ENCODE measurements at places on chromosomes 6 and 20. TPM values are rescaled to one million over a fixed set of nuclear protein-coding genes. Genes with fewer than 3 reads are reported as not detected.

CDH26 gene
- polyA plus RNA-seq = 0.87 TPM

RSPO4 gene
- polyA plus RNA-seq = 1.9 TPM

FANCE gene
- 9.8 TPM for polyA plus RNA-seq

TBXT gene
- polyA plus RNA-seq = not detected

FAM217B gene
- 27.0 TPM for polyA plus RNA-seq

SIRPD gene
- not detected for polyA plus RNA-seq

SAMD5 gene
- 16.9 TPM for polyA plus RNA-seq

MCCD1 gene
- polyA plus RNA-seq = 13.5 TPM

VEGFA gene
- 424 TPM for polyA plus RNA-seq

GRCh38 chr20:43994486-43995100, 79.9 kb downstream of the TOX2 start:
- no peak for DNase-seq

- no peak for DNase-seq
Measured at GRCh38 chr20:16974080-16974854, 226.1 kb downstream of the OTOR start.

DNA sequence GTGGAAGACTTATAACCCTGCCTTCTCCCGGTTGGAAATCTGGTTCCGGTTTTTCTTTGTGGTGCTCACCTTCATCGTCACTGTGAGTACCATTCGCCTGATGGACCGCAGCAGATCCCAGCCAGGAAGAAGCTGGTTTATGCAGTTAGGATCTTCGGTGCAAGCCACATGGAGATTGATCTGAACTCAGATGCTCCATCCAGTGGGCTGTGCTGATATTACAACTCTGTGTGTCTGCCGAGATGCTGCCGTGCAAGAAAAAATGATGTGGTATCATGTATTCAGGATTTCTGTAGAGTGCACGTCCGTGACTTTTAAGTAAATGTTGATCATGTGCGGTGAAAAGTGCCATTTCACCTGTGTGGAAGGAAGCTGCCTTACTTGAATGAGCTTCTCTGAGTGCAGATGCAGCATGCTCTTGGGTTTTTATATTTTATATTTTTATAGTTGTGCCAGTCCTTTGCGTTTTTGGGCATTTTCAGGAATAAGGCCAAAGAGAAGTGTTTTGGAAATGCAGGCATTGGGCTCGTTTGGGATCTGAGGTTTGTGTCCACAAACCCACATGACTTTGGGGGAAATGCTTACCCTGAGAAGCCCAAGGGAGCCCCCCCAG, 39.2 kb downstream of the DYNLT1 start:
- no peak for DNase-seq

- no peak for DNase-seq
Measured at GRCh38 chr6:35381132-35381531, 38.8 kb downstream of the PPARD start.

- DNase-seq = no peak
Measured at GRCh38 chr6:65558071-65558470, 149.0 kb downstream of the EYS start.

DNA sequence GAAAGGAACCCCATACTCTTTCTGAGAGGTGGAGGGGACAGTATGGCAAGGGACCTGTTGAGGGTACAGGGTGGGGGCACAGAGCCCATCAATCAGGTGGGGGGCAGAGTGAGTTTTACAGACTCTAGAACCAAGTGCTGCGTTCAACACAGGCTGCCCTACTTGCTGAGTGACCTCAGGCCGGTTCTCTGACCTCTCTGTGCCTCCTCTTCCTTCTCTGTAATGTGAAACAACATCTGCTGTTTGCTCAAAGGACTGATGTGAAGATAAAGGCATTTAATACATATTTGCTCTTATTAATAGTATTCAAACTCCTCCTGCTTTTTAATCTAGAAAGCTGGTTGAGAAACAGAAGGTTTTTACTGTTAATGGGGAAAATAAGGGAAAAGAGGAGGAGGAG, 25.9 kb upstream of the APMAP start:
- DNase-seq = no peak

DNA sequence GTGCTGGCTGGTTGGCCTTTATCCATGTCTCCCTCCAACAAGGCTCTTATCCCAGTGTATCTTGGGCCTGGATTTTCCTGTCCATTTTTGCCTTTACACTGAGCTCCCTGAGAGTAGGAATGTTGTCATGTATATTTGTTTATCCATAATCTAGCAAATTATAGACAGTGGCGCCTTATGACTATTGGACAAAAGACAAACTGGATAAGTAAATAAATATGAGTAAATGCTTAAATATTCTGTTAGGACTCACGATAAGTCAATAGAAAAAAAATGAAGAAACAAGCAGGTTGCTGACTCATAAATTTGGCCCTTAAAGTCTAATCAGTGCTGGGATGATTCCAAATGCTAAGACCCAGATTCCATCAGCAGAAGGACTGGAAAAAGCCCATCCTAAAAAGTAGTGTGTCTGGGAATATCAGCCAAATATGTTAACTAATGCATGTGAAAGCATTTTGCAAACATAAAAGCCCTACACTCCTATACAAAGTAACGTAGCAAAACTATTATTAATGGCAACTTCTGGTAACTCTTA, 55.0 kb upstream of the PCSK2 start:
- no peak for DNase-seq

GRCh38 chr20:46063652-46064054, 26.1 kb downstream of the NCOA5 start:
- no peak for DNase-seq

DNA sequence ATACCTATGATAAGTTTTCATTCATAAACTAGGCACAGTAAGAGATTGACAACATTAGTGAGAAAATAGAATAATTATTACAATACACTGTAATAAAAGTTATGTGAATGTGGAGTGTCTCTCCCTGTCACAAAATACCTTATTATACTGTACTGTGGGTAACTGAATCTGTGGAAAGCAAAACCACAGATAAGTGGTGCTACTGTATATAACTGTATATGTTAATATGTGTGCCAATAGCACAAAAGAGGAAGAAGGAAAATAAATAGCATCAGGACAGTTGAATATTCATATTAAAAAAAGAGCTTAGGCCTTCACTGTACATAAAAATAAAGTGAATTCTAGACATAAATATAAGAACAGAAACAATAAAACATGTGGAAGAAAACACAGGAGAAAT, 243.5 kb downstream of the CDKAL1 start:
- DNase-seq = no peak

DNA sequence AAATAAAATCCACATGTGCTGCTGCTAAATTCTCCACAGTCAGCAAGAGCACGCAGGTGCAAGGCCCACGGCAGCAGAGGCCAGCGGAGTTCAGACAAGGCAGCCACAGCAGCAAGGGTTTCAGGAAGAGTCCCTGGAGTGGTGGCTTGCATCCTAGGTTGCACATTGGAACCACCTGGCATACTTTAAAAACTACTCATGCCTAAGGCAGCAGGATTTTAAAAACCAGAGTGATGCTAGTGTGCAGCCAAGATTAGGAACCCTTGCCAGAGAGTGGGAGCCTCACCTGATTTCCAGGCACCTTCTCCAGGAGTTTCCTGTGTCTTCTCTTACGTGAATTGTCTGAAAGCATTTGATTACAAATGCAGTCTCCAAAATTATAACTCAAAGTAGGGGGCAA, 104.0 kb upstream of the GPR6 start:
- DNase-seq = no peak

DNA sequence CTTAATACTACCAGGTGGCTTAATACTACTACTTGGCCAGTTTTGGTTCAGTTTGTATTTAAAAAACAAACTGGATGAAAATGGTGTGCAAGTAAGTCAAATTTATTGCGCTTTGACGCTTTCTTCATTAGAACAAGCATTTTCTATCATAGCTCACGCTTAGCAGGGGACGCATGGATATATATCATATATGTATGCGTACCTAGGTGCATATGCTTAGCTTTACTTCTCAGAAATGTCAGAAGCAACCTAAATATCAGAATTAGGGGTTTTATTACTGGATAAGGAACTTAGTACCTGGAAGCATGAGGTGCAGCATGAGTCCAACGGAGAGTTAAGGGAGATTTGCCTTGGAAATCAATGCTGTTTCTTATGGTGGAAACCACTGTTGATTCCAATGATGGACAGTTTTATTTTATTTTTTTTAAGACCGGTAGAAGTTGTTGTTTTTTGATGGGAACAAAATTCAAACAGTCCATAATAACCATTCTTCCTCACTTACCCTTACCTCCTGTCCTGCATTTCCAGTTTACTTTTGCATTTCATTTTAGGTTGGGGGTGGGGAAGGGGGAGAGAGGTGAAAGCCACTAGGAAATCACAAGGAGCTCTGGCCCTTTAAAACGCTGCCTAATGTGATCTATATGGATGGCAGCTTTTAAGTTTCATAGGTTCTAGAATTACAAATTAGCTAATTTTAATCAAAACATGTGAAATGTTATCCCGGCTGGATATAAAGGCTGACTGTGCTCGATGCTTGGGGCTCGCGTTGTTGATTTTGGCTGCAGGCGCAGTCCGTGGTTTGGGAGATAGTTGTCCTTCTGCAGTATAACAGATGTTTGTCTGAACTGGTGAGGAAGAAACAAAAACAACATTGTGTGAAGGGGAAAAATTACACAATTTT, 2.1 kb downstream of the SOBP start:
- no peak for DNase-seq

DNA sequence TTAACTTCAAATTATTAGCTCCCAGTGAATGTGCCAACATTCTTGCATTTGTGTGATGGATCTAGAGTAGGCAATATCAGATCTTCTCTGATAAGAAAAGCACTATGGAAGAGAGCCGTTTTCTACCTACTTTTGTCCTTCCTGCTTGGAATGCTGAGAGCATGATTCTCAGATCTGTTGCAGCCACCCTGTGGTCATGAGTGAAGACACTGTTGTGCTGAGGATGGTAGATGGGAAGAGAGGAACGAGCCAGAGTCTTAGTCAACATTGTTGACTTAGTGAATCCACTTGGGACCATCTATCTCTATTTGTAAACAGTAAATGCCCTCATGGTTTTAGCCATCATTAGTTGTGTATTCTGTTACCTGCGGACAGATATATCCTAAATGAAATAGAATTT, 202.6 kb downstream of the CD109 start:
- DNase-seq = no peak

- no peak for DNase-seq
Measured at GRCh38 chr6:94454231-94454630, 1034.9 kb upstream of the EPHA7 start.

DNA sequence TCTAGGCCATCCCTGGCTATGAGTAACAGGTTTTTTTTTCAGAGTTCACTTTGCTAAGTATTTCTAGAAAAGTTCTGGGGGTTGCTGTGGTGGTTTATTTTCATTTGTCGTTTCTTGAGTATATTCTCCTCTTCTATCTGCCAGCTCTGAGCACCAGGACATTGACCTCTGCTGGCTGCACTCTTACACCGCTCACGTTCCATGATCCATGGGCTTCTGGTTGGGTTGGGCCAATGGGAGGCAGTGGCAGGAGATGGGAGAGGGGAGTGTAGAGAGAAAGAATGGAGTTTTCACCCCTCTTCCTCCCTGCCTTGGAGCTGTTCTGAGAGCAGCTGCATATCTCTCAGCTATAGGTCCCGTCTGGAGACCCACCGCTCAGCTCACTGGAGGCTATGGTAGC, 161.0 kb upstream of the ATXN1 start:
- DNase-seq = no peak

DNA sequence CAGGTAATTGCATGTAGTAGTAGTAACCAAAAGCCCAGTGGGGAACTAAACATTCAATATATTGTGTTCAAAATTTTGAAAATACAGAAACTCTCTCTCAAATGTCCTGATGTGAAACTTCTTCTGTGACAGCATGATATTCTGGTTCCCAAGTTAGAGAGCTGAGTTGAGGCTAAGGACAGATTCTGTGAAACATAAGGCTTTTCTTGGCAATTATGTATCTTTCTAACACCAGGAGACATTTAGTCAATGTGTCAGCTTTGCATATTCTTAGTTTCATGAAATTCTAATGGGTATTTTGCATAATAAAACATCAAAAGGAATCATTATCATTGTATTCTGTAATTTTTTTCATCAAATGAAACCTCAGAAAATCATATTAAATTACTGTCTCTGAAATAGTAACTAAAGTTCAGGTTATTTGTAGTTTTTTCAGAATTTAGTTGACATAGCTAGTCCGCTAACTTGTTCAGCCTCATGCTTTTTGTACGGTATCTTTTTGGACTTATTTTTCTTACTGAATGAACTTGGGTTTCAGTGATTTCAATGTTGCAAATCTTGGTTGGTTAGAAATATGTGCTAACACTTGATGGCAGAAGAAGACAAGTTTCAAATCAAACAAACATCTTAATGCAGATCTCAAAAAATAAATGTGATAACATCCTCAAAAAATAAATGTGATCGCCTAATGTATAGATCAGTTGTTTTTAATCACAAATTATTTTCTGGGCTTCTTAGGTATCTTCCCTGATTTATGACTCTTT, 70.4 kb downstream of the AKAP7 start:
- no peak for DNase-seq

- DNase-seq = no peak
Measured at GRCh38 chr6:166584853-166585429, 1.5 kb downstream of the RAMACL start.
